ENCODE measurements at places on chromosomes 3 and 15.

DNA sequence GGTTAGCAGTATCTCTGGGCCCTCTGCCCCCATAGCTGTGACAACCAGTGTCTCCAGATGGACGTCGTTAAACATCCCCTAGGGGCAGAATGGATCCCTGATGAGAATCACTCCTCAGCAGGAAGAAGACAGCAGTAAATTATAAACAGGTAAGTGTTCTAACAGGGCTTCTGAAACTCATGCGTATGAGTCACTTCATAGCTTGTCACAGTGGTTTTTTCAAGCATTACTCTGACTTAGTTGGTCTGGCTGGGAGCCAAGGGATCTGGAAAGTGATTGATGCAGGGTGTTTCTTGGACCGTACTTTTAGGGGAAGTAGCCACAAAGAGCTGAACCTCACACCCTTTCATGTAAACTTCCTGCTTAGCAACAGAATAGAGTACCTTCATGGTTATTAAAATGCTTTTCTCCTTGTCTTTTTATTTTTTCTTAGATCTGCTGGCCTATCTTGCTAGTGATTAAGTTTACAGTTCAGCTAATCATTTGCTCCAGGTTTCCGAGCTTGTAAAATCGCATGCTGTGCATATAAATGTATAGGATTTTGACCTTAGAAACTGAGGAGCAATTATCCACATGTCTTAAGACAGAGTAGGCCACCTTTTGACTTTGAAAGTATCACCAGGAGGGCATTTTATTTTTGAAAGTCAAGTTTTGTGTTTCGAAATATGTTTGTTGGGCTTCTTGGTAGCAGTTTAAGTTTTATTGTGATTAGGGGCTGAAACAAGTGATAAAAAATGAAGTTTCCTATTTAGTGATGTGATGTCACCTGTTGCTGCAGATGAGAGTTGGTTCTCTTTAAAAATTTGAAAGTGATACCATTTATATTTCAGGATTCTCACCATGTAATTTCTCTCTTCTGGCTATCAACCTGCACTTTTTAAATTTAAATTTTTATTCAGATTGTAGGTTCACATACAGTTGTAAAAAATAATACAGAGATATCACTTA is 333.9 kb downstream of the PTPRG start:
- peak; percentile 88 for DNase-seq

DNA sequence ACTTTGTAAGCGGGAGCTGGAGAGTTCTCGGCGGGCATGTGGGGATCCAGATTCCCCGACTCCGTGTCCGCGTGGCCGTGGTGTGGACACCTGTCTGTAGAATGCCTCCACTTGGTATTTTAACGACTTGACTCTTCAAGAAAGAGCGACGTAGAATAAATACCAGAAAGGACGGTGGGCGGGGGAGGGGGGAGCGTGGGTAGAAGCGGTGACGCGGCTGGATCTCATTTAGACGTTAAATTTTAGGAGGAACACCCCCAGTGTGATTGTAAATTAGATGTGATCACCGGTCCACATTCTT is 620 bp upstream of the PYGO1 start:
- no peak for DNase-seq

DNA sequence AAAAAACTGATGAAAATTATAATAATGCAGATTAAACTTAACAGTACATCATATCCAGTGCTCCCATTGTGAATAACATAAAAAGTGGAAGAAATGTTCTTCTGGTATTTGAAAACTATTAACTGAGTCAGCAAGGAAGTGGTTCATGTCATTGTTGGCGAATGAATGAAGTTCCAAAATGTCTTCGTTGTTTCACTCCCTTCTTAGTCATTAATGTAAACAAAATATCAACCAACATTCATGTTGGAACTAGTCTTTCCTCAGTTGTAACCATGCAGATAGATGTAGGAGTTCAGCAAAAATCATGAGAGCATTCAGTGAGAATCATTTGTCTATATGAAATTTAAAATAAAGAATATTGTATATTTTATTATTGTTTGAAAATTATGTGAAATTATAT is 44.1 kb upstream of the ICE2 start:
- no peak for DNase-seq

DNA sequence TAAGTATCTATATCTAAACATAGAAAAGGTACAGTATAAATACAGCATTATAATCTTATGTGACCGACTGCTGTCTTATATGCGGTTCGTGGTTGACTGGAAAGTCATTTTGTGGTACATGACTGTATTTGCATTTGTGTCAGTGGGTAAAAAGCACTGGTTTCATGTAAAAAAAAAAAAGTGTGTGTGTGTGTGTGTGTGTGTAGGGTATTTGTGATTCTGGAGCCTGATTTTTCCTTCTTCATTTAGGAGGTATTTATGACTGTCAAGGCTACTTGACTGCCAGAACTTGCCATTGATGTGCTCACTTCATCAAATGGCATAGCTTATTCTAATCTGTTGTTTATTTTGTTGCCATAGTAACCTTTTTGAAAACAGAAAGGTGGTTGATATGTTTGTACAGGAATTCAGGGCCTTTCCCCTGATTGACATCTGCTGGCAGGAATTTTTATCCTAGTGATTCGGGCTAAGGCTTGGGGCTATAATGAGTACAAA is 63.2 kb downstream of the AKAP13 start:
- DNase-seq = no peak

DNA sequence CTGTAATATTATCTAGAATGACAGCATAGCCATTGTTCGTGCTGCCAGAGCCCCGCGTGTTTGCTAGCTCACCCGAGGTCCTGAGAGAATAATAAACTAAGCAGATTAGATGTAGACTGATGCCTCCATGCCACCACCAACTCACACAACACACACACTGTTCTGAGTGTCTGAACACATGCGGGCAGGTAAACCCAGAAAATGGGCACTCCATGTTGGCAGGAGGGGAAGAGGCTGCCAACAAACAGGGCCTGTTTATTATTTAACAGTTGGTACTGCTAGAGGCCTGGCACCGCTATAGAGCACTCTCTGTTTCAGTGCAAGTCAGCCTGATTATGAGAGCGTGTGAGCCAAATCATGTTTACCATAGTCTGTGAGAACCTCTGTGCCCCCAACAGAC is 299.0 kb downstream of the ZBTB20 start:
- DNase-seq = no peak

- DNase-seq = no peak
These were observed 9.4 kb downstream of the APBA2 start for GRCh38 chr15:28895146-28895545.

- no peak for DNase-seq
These were observed 474.8 kb downstream of the CNTN3 start for GRCh38 chr3:74139648-74140047.

- DNase-seq = no peak
These were observed 6.1 kb downstream of the GRAMD1C start for GRCh38 chr3:113844622-113845222.

DNA sequence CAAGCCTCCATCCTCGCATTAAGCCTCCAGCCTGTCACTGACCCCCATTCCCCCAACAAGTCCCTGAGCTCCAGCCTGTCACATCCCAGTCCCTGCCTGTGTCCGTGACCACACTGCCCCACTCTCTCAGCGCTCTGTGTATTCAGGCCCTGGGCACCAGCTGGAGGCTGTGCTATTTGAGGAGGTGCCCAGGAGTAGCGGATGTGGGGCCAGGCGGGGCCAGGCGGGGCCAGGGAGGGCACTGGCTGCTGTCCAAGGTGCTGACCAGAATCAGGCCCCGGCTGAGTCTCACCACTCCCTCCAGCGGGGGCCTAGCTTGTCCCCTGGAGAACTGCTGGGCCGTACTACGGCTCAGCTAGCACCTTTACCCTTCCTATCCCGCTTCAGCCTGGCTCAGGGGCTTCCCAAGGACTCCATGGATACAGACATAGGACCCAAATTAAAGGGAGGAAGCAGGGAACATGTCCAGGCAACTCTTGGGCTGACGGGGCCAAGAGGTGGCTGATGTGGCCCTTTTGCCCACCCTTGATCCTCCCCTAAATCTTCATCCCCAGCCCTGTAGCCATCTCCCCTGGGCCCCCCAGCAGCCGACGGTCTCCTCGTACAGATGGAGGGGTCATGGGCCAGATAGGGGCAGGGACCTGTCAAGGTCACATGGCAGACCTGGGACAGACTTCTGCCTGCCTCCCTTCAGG is 1.1 kb downstream of the HHATL start:
- DNase-seq = peak; percentile 57

DNA sequence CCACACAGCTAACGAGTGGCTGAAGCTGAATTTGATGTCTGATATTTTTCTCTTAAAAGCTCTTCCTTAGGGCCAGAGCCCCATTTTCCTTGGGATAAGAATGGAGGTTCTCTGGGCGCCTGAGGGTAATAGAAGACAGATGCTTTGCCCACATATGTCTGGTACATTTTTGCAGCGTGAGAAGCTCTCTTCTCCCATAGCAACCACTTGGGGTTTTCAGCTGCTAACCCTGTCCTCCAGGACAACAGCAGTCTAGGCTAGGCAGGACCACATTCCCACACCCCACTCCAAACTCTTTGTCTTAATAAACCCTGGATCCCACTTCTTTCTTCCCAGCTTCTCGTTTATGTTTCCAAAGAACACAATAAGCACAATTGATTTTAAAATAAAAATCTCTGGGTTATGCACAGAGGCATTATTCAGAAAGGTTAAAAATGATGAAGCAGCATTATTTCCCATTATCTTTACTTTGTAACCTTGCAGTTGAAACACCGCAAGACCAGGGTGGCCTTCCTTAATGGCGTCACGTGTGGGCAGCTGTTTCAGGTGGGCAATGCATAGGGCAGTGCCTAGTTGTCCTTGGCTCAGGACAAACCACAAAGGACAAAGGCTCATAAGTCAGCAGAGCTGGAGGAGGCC is 56.5 kb upstream of the NTRK3 start:
- no peak for DNase-seq

DNA sequence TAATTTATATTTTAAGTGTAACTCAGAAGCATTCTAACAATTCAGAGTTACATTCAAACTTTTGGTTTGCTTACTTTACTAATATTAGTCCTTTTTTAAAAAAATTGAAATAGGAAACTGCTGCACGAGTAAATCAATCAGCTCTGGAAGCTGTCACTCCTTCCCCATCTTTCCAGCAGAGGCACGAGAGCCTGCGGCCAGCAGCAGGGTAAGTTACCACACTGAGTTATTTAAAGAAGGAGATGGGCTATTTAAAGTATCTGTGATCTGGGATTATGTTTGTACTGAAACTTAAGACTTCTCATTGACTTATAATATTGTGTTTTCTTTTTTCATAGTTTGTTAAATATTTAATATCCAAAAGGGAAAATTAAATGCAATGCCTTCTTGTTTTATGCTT is 29.3 kb downstream of the APPL1 start:
- no peak for DNase-seq

DNA sequence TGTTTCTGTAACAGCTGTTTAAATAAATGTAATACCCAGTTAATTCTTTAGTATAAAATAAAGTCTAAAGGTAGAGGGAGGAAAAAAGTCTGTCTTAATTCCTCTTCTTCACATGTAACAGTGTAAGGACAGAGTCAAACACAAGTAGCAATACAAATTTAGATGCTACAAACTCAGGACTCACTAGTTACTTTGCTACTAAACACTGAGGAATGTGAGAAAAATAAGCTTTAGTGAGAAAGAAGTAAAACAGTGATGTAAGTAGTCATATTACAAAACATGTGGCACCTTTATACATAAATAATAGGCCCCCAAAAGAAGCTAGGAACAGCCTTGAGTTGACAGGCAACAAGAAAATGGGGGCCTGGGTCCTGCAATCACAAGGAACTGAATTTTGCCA is 113.0 kb downstream of the TBC1D5 start:
- DNase-seq = no peak

- no peak for DNase-seq
These were observed 61.4 kb downstream of the TASOR start for GRCh38 chr3:56621681-56622080.

DNA sequence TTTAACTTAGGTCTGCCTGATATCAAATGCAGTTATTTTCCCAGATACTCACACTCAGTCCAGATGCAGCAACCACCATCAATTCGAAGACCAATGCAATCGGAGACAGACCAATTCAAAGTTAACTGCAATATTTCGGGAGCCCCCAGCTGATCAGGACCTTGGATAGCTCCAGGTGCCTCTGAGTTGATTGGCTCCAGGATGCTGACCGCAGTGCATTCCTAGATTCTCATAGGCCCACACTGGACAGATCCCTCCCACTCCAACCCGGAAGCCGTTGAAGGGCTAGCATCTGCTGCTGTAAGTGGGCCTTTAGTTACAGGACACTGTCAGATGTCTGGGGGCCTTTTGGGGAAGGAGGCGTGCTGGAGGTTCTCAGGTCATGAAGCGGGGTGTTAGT is 89.5 kb upstream of the ATP2B2 start:
- peak; percentile 11 for DNase-seq

- no peak for DNase-seq
These were observed 320.2 kb downstream of the UNC13C start for GRCh38 chr15:54298396-54298795.

DNA sequence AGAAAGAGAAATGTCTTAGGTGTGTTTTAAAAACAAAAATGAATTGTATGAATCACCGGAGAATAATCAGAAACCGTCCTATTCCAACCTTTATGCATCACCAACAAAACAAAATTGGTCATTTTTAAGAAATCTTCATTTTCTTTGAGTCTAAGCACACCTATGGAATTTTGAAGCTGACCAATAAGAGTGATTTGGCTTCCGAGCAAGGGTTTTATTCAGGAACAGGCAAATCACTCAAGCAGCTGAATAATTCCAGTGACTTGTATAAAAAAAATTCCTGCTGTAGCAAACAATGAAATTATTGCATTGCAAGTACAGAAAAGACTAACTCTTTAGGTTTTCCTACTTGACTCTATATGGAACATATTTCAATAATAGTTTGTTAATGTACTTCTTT is 83.8 kb upstream of the FNDC3B start:
- no peak for DNase-seq

GRCh38 chr3:155049959-155050358 is 30.2 kb upstream of the MME start:
- no peak for DNase-seq

- no peak for DNase-seq
These were observed 79.3 kb upstream of the GMNC start for GRCh38 chr3:190941694-190942260.

DNA sequence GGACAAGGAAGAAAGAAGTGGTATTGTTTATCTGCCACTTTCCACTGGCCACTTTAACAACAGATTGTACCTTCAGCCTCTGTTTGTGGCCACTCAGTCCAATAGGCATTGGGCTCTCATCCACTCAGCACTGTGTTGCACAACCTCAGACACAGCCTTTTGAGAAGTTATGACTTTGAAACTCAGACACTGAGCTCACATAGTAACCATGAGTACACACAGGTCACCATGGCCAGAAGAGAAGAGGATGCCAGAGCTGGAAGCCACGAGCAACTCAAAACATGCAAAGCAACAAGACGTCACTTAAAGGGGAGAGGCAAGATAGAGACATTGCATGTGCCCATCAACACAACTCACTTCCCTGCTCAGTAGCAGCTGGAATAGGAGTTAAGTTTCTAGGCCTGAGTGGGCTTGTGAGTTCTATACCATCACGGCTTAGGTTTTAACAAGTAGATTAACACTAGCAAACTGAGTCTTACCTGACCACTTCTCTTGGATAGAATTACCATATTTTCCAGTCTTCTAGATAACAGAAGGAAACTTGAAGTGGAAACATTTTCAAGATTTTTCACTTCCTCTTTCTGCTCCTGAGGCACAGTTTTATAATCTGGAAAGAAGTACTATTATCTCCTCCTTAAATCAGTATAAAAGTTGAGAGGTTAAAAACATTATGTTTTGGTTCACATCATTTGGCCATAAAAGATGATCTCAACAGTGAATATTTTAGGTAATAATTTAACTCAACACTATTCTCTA is 103.5 kb downstream of the IMPG2 start:
- no peak for DNase-seq

GRCh38 chr3:194607592-194608389 is 25.4 kb downstream of the TMEM44 start:
- DNase-seq = no peak

GRCh38 chr3:30646181-30646876 is 39.9 kb downstream of the TGFBR2 start:
- no peak for DNase-seq

Measured in left colon (tissue), 2 donors.